ENCODE measurements at places on chromosomes 12 and 14. TPM values are rescaled to one million over a fixed set of nuclear protein-coding genes. Genes with fewer than 3 reads are reported as not detected.
A peak's percentile ranks its signal among the peaks of the same experiment; 100 is the strongest.

- peak; percentile 51 for DNase-seq
Measured at GRCh38 chr12:122852336-122853275, 17.3 kb downstream of the HIP1R start.

DNA sequence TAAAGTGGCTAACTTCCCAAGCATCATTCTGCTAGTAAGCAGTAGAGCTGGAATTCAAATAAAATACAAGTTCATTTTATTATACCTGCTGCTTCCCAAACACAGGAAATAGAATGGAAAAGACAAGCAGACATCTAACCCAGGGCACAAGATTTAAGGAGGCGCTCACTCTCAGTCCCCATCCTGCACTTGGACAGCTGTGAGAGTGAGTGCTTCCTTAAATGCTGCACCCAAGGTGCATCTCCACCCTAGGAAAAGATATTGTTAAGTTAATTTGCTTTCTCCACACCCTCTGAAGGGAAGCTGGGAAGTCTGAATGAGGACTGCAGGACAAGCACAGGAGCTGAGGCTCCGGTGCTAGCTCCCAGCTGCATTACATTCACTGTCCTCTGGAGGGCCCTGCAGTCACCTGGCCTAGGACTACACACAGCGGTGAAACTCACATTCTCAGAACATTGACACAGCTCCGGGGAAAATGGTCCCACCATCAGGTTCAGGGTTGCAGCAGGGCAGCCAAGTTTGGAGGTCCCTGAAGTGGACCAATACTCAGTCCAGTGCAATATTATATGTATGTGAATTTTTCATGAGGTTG, 14.2 kb downstream of the HEBP1 start:
- no peak for DNase-seq

GRCh38 chr14:22481546-22481945, 107.5 kb downstream of the DAD1 start:
- no peak for DNase-seq

DNA sequence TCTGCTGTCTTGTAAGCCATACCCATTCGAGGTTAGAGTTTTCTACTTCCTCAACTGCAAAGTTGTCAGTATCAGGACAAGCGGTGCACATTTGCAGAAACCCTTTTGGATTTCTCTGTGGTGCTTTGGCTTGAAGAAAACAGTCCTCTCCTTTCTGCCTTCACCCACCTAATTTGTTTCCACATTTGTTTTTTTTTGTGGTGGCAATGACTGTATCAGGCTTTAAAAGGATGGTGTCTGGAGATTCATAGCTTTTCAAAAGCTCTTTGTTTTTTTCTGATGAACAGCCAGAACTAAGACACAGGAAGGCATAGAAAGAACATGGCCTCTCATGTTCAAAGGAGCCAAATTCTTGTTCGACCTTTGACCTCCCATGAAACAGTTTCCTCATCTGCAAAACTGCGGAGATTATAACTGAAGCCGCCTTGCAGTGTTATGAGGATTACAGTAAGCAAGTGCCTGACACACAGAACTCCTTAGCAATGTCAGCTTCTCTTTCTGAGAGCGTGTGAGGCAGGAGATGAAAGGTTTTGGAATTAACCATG, 270.6 kb upstream of the TBX3 start:
- no peak for DNase-seq

SLCO1B1 gene
- total RNA-seq, result not detected

KERA gene
- 10.0 TPM for total RNA-seq

DNA sequence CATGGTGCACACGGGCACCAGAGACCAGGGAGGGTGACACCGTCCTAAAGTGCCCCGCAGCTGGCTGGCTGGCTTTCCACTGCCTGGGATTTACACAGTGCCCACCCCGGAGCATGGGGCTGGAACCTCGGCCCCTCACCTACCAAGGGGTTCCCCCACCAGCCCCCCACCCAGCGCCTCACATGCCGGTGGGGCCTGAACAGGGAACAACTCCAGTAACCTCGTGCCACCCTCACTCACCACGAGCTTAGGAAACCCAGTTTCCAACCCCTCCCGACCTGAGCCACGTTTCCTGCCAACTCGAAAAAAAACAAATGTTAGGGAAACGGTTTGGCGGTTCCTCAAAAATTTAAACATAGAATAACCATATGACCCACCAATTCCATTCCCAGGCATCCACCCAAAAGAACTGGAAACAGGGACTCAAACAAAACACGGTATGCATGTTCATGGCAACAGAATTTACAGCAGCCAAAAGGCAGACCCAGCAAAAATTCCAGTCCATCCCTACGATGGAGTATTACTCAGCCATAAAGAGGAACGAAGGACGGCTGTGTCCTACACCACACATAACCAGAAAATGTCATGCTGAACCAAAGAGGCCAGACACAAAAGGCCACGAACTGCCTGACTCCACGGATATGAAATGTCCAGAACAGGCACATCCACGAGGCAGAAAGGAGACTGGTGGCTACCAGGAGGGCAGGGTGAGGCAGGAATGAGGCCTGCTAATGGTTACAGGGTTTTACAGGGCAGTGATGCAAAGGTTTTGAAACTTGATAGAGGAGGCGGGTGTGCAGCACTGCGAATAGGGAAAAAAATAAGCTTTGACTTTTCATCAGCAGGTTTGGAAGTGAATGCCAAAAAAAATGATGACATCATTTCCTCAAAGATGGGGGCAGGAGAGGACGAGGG, 68.9 kb downstream of the NCOR2 start:
- no peak for DNase-seq

BCL11B gene
- total RNA-seq, result 5.1 TPM

PDE3A gene
- total RNA-seq, result 20.6 TPM

ACRBP gene
- total RNA-seq, result 1.7 TPM

CCDC175 gene
- total RNA-seq, result 14.2 TPM

DNA sequence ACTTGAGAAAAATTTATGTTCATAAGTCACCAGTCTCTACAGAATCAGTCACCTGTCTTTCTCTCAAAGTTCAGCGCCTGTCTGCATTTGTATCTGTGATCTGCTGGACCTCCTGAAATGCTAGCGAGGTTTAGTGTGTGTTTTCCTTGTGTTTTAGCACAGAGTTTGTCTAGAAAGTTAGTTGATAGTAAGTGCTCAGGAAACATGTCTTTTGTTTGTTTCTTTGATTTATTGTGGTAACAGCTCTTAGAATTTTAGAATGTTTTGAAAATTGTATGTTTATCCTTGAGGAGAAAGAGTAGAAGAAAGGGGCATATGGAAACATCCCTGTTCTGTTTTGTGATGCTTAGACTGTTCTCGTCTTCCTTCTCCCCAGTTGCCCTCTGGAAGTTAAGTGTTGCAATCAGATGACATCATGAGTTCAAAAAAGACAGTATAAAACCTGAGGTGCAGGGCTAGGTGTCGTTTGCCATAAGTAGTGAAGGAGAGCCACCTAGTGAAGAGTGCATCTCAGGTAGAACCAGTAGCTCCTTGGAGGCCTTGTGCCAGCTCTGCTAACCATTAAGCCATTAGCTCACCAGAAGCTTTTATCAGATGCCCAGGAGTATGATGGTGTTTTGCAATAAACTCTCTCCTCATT, 44.8 kb downstream of the FBXW8 start:
- no peak for DNase-seq

- DNase-seq, result no peak
Measured at GRCh38 chr12:14275886-14276285, 89.6 kb upstream of the ATF7IP start.

DNA sequence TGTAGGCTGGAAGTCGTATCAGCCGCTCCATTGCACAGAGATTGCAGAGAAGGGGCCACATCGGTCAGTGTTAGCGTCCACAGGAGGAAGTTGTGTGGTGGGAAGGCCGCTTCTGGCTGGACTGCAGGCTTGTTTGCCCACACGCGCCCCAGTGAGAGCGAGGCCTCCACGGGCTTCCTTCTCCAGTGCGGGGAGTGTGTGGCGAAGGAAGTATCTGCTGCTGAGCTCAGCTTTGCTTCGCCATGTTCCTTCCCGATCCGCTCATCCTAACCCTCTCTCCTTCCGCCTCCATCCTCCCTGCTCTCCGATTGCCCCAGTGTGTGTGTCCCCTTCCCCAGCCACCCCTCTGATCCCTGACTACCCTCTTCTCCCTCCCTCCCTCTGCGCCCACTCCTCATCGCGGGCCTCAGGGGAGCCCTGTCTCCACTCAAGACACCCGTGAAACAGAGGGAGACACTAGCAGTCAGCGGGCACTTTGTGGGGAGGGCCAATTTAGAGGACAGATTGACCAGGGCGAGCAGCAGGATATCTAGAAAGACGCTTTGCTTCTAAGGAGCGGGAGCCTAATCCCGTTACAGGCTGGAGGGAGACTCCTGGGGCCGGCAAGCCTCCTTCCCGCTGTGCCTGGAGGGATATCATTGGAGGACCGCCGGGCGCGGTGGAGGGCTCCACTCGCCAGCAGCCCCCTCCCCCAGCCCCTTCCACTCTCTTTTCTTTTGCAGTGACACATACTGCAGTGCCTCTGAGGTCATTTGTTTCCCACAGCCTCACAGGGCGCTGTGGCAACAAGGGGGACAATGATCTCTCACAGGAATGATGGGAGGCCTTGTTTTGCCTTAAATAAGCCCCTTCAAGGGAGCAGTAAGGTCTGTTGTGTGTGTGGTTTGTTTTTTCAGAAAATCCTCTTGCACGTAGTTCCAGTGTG, 428.8 kb downstream of the ZFP36L1 start:
- peak; percentile 4 for DNase-seq

DNA sequence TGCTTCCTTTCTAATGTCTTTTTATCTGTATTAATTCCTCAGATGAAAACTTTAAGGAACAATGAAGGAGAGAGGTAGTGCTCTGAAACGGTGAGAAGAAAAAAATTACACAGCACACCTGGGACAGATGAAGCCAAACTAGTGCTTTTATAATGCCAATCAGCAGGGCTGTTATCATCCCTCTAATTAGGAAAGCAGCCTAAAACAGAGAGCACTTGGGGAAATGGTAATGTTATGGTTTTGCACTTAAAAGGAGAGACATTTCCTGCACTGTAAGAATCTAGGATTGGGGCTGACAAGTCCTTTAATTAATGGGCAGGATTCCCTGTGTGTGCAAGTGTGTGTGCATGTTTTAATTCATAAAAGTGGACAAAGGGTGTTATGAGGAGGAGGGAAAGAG, 4.8 kb upstream of the LMO3 start:
- no peak for DNase-seq

- no peak for DNase-seq
Measured at GRCh38 chr12:5864301-5864700, 80.8 kb downstream of the ANO2 start.

RGS6 gene
- 15.0 TPM for total RNA-seq

GRCh38 chr14:106631879-106632278, 1105.5 kb downstream of the TMEM121 start:
- no peak for DNase-seq

- no peak for DNase-seq
Measured at GRCh38 chr14:21721504-21721903, 47.9 kb upstream of the OR4E1 start.

DNA sequence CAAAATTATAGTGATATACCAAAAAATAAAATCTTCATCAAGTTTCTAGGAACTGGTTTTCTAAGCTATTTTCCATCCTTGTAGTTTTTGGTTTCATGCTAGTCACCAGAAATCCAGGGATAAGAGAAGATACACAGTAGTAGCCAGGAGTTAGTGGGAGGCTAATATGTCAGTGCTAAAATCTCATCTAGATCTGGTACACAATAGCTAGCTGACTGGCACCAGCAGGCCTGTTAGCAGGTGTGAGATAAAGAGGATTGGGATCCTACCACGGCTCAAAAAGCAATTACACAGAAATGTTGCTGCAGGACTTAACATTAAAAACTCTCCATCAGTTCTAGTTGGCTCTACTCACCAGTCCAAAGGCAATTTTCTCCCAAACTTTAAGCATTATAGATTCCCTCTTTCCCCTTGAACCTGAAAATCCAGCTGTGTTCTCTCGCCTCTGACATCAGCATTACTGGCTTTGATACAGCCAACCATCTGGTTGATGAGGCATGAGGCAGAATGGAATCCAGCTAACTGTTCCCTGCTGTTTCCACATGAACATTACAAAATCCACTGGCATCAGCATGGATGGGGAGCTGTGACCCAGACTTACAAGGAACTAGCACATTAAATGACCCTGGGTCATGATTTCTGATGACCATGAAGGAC, 41.8 kb upstream of the CCDC196 start:
- no peak for DNase-seq

RHEBL1 gene
- total RNA-seq, result 0.91 TPM

IAPP gene
- total RNA-seq, result not detected

GPR84 gene
- 0.36 TPM for total RNA-seq

GRCh38 chr12:61291647-61292046, 968.6 kb upstream of the USP15 start:
- DNase-seq, result no peak

SIRT4 gene
- total RNA-seq, result 2.5 TPM

CCDC184 gene
- total RNA-seq, result 7.8 TPM

CFL2 gene
- total RNA-seq, result 38.2 TPM

DNA sequence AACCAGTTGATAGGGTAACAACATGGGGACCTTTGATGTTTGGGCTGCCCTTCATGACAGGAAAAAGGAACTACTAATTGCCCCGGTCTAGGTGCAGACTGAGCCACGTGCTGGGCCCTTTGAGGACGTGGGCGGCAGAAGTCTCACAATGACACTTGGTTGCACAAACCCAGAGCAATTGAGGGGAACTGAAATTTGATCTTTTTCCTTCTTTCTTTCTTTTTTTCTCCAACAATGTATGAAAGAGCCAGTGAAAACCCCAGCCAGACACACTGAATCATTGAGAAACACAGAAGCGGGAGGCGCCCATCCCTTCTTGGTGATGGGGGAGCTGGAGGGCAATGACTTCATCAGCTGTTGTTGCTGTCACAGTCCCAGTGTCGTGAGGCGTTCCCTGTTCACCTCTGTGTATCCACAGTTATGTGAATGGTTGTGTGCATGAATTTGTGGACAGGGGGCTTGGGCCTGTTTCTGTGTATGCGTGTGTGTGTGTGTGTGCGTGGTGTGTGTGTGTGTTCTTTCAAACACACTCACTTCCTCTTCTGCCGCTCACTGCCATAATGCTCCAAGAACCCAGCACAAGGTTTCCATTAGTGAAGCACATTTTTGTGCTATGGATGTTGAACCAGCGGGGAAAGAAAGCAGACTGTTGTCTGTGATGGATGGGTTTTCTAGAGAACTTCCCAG, 137.5 kb upstream of the CCND2 start:
- DNase-seq, result no peak

DNA sequence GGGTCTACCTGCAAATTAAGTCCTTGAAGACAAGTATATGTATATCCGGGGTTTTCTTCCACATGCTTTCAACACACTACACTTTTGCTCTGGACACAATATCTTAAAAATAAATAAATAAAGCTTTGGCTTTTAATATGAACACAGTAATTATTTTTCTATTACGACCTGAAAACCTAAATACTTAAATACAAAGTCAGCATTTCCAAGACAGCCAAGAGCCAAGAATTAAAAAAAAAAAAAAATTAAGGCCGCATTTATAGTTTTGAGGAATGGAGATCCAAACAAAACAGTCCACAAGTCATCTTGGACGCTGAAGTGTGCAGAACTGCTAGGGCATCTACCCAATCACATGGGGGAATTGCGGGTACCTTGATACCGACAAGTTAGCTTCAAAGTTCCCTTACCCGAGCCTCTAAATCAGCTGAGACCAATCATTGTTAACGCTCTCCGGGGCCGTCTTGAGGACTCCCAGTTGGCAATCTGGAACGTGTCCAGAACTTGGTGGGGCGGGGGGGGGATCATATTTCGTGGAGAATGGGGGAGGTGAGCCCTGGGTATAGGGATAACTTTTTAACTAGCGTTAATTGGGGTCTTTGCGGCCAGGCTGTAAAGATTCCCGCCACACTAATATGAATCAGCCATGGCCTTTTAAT, 731 bp upstream of the PCNX4 start:
- peak; percentile 24 for DNase-seq

MGP gene
- total RNA-seq, result 20.6 TPM

GRCh38 chr12:122094137-122094734, 15.7 kb downstream of the MLXIP start:
- DNase-seq, result no peak

PPM1H gene
- 26.5 TPM for total RNA-seq

Data from cerebellum (tissue), 4 donors.